Spinal cord (tissue), 10 donors: ENCODE measurements at places on chromosomes 16 and 17. TPM values are rescaled to one million over a fixed set of nuclear protein-coding genes. Genes with fewer than 3 reads are reported as not detected.

Gene CCL1
- total RNA-seq = not detected

Gene CIBAR2
- 0.69 TPM for total RNA-seq

GRCh38 chr17:75163074-75163473 is 8.8 kb upstream of the JPT1 start:
- no peak for DNase-seq

DNA sequence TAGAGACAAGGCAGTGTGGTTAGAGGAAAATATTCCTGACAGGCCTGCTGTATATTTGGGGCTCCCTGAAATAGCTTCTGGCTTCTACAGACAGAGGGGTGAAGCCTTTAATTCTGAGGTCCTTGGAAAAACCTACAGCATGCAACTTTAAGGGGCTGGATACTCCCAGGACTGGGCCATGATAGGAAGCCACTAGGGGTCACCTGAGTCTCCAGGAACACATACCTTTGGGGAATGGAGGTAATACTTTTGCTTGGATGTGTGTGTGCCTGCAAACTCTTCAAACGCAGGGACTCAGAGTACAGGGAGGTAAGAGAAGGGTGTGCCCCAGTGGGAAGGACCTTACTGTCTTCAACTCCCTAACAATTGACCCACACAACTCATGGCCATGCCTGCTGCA is 4.1 kb downstream of the ASIC2 start:
- no peak for DNase-seq

DNA sequence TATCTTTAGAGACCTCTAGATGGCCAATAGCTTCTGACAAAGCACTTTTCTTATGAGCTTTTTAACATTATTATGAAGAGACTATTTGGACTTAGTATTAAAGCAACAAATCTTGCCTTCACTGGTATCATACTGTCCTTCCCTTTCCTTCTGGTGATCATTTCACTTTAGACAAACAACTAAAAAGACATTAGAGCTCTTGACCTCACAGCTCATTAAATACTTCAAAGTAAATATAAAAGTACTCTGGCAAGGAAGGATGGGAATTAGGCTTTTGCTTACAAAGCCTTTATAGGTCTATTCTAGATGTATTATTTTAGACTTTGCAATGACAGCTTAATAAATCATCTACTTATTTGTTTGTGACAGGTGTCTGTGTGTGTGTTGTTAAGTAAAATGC is 11.1 kb downstream of the STXBP4 start:
- DNase-seq = no peak

GRCh38 chr17:21357281-21357680 is 18.9 kb upstream of the KCNJ12 start:
- no peak for DNase-seq

Gene MYO15A
- total RNA-seq = 1.8 TPM

DNA sequence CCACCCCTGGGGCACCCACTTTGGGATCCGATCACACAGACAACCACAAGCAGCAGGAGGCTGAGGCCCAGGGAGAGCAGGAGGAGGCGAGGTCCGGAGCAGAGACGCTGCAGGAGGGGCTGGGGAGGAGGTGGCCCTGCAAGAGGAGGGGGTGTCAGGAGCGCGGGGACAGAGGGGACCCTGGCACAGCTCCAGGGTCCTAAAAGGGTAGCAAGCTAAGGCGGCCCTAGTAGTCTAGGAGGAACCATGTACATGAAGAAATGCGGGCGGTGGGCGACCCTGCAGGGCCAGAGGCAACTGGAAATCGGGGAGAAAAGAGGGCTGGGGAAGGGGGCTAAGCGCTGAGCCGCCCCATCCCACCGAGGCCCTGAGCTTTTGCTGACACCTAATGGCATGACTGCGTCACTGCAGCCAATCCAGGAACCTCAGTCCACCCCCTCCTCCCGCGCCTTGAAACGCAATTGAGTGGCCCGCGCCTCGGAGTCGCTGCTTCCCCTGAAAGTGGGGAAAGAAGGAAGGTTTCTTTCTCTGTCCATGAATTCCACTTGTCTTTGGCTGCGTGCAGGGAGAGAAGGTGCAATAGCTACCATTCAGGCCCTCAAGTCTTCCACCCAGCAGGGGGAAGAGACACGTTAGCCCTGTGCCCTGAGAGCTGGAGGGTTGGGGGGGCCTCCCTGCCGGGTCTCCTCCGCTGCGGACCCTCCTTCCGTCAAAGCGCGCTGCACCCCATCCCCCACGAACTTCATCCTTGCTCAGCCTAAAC is 1.8 kb downstream of the ASGR1 start:
- DNase-seq = peak; percentile 85

Gene DNAI2
- 0.69 TPM for total RNA-seq

Gene ERI2
- total RNA-seq = 34.1 TPM
